Left lung (tissue), 14 donors: ENCODE measurements at places on chromosomes 5 and 9. TPM values are rescaled to one million over a fixed set of nuclear protein-coding genes. Genes with fewer than 3 reads are reported as not detected.

DNA sequence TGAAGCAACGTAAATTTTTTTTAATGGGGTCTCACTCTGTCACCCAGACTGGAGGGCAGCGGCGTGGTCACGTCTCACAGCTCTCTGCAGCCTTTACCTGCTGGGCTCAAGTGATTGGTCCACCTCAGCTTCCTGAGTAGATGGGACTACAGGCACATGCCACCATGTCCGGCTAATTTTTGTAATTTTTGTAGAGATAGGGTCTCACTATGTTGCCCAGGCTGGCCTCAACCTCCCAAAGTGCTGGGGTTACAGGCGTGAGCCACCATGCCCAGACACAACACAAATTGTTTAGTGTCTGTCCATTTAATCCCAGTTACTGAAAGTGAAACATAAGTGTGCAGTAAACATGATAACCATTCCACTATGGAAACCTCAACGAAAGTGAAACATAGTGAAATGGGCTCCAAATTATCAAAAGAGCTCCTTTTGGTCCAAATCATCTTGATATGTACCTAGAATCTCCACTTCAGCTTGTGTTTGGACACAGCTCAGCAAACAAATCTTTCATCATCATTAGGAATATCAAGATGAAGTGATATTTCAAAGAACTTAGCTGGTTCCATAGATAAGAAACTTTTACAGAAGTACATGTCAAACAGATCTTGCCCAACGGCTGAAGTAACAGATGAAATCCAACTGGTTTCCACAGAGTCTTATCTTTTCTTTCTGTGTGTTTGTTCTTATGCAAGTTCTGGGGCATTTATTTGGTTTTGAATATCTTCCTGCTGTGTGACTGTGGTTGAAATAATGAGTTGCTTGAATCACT is 41.2 kb upstream of the PLPP1 start:
- H3K4me1 ChIP-seq, result peaks cover 11% of the 10 kb centered on the region
- H3K4me3 ChIP-seq, result no peak overlapping the region
- no peak for DNase-seq
- H3K36me3 ChIP-seq, result no peaks in the 10 kb centered on the region

DNA sequence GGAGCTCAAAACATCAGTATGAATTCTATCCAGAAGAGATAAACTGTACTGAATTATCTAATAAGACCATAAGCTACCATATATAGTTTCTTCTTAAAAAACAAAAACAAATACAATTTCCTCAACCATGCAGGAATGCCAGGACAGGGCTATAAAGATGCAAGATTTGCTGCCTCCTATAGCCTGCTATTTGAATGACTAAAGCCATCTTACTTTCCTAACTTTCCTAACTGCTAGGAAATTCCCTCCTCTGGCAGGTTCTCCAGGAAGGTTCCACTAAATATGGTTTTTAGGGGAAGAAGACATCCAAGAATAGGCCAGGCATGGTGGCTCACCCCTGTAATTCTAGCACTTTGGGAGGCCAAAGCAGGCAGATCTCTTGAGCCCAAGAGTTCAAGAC is 15.1 kb downstream of the KIF27 start:
- no peaks in the 10 kb centered on the region for H3K36me3 ChIP-seq
- H3K4me1 ChIP-seq, result no peaks in the 10 kb centered on the region
- no peak for DNase-seq
- H3K4me3 ChIP-seq, result no peak overlapping the region
- no peaks in the 10 kb centered on the region for H3K27me3 ChIP-seq
- H3K27ac ChIP-seq, result no peak overlapping the region

DNA sequence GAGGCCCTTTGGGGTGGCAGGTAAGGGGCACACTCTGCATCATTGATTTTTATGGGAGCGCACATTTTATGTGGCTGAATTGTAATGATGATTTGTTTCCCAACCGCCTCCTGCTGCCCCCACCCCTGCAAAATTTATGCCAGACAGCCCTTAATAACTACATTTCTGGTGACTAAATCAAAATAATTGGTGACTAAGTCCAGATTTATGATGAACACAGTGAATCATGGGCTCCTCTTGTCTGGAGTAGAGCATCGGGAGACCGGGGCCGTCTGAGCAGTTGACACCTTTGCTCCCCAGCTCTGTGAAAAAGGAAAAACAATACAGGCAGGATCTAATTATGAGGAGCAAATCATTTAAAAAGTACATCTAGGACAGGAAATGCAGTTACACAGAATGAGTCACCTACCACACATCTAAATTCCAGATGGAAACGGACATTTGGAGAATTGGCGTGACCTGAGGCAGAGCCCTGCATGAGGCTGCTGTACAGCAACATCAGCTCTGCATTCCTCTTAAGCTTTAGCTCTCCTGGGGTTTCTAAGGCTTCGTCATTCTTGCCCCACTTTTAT is 58.9 kb downstream of the DOCK2 start:
- no peak for DNase-seq
- no peaks in the 10 kb centered on the region for H3K27me3 ChIP-seq
- H3K36me3 ChIP-seq, result peaks cover 96% of the 10 kb centered on the region
- no peak overlapping the region for H3K4me3 ChIP-seq

- no peaks in the 10 kb centered on the region for H3K36me3 ChIP-seq
- no peaks in the 10 kb centered on the region for H3K27me3 ChIP-seq
- DNase-seq, result no peak
- no peak overlapping the region for H3K27ac ChIP-seq
- peaks cover 6% of the 10 kb centered on the region for H3K4me1 ChIP-seq
- H3K4me3 ChIP-seq, result no peak overlapping the region
These were observed 453.3 kb downstream of the DIRAS2 start for GRCh38 chr9:90189306-90189705.

- no peaks in the 10 kb centered on the region for H3K4me1 ChIP-seq
- no peak overlapping the region for H3K27ac ChIP-seq
- no peaks in the 10 kb centered on the region for H3K36me3 ChIP-seq
- no peak for DNase-seq
- no peak overlapping the region for H3K4me3 ChIP-seq
These were observed 619.1 kb upstream of the COX7C start for GRCh38 chr5:85998656-85999055.

DNA sequence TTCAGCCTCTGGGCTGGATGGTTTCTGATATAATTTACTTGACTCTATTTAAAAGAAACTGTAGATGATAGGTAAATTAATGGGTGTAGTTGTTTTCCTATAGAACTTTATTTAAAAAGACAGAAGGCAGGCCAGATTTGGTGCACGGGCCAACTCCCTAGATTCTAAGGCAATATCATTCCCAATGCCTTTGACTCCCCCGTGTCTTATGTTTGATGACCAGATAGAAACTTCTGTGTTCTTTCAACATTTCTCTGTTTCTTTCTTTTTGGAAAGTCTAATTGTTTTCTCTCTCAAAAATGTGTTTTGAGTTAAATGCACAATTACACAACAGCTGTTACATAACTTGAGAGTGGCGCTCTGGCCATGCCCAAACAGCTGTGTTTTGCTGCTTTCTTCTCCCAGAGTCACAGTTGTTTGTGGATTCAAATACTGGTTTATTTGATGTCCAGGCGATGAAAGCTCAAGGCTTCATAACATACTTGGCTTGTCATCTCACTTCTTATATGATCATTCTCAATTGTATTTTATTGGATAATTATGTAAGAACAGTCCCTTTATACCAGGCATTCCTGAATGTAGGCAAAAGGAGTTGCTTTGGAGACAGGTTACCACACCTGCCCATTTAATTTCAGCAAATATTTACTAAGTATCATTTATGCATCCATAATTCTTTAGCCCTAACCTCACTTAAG is 1.7 kb upstream of the ALDH1A1 start:
- peak overlapping the region; percentile 23 for H3K27ac ChIP-seq
- no peaks in the 10 kb centered on the region for H3K36me3 ChIP-seq
- DNase-seq, result peak; percentile 29
- no peak overlapping the region for H3K4me3 ChIP-seq
- H3K4me1 ChIP-seq, result no peaks in the 10 kb centered on the region

DNA sequence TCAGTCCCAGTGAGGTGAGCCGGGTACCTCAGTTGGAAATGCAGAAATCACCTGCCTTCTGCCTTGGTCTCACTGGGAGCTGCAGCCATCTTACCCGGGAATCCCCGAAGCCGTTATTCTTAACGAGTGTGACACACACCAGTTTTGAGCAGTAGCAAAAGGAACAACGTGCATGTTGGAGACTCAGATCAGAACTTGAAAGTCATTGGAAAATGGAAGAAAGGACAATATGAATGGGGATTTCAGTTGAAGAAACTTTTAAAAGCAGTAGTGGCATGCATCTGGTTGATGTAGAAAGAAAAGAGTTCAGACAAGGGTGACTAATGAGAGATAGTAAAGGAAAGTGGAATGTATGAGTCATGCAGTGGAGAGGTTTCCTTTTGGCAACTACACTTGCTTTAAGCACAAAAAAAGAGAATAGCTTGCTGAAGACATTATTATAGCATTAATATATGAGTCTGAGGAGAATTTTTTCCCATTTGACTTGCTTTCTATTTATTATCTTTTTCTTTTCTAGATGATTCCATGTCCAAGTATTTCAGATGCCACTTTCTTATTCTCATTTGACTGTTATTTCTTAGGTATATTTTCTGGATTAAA is 44.4 kb upstream of the ANKDD1B start:
- no peak for DNase-seq
- no peak overlapping the region for H3K4me3 ChIP-seq
- peak overlapping the region; percentile 67 for H3K27ac ChIP-seq
- H3K4me1 ChIP-seq, result peaks cover 11% of the 10 kb centered on the region
- H3K36me3 ChIP-seq, result no peaks in the 10 kb centered on the region

DNA sequence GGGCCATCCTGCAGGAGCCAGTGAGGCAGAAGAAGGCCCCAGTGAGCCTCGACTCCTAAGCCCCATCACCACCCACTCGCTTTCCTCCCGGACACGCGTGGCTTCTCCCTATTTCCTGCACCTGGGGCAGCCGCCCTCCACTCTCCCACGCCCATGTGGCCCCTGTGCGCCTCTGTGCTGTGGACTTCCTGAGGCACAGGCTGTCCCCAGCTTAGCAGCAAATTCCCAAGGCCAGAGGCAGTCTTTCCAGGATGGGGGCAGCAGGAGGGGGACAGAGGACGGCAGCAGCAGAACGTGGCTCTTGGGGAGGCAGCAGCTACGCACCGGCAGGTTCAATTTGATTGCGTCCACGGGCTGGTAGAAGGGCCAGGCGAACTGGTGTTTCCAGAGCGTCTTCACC is 14.9 kb downstream of the BRD3 start:
- DNase-seq, result no peak
- H3K27me3 ChIP-seq, result no peaks in the 10 kb centered on the region
- H3K4me1 ChIP-seq, result peaks cover 18% of the 10 kb centered on the region
- peaks cover 56% of the 10 kb centered on the region for H3K36me3 ChIP-seq
- no peak overlapping the region for H3K27ac ChIP-seq

DNA sequence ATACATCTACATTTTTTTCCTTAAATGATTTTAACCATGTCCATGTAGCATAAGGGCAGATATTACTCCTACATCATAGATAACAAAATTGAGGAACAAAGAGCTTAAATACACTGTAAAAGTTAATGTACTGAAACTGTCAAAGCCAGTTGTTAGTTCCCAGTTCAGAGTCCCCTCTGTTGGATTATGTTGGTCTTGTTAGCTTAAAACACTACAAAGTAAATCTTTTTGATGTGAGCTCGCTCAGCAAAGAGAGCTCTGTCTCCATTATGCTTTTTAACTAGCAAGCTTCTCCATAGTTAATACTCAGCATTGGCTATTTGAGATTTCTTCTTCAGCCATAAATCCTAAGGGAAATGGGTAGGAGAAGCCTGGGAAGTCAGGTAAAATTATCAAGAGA is 149.1 kb downstream of the ADAMTS6 start:
- no peaks in the 10 kb centered on the region for H3K27me3 ChIP-seq
- DNase-seq, result no peak
- H3K4me3 ChIP-seq, result no peak overlapping the region
- H3K4me1 ChIP-seq, result no peaks in the 10 kb centered on the region
- H3K36me3 ChIP-seq, result no peaks in the 10 kb centered on the region

DNA sequence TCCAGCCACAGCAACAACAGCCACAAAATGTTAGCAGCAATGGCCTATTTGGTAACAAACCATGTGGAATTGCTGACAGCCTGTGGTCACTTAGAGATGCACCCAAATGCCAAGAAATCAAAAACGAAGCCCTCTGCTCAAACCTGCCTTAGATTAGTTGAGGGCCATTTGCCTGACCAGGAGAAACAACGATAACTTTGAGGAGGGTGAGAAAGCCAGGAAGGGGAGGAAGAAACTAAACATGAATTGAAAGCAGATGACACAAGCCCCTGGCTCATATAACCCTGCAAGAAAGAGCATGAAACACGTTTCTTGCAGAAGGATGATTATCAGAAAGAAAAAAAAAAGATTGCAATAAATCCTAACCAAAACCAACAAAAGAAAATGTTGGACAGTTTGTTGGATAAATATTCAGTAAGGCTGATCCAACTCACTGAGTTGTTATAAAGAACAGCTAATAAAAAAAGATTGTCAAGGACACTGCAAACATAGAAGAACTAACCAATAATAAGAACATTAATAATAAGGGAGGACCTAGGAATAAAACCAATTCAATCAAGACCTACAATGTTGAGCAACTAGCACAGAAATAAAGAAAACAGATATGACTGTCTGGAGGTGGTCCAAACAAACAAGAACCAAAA is 140.5 kb upstream of the SLC30A5 start:
- H3K36me3 ChIP-seq, result no peaks in the 10 kb centered on the region
- H3K4me1 ChIP-seq, result peaks cover 4% of the 10 kb centered on the region
- no peak overlapping the region for H3K4me3 ChIP-seq

- H3K4me1 ChIP-seq, result peaks cover 37% of the 10 kb centered on the region
- H3K27me3 ChIP-seq, result no peaks in the 10 kb centered on the region
- H3K4me3 ChIP-seq, result no peak overlapping the region
- no peaks in the 10 kb centered on the region for H3K36me3 ChIP-seq
- H3K27ac ChIP-seq, result peak overlapping the region; percentile 68
These were observed 330.0 kb downstream of the ARRDC3 start for GRCh38 chr5:91052977-91053740.

The BHMT2 gene
- total RNA-seq, result 2.9 TPM

The SELENOP gene
- 605 TPM for total RNA-seq

The RNF180 gene
- total RNA-seq, result 14.6 TPM

The FBP1 gene
- total RNA-seq, result 210 TPM
